ENCODE measurements at places on chromosomes 5 and 9.
A peak's percentile ranks its signal among the peaks of the same experiment; 100 is the strongest.

GRCh38 chr9:138028596-138028995 is 151.0 kb downstream of the CACNA1B start:
- DNase-seq, result no peak

GRCh38 chr9:131234799-131235479 is 41.4 kb downstream of the FAM78A start:
- no peak for DNase-seq

GRCh38 chr9:127569886-127570401 is 42.1 kb upstream of the STXBP1 start:
- no peak for DNase-seq

DNA sequence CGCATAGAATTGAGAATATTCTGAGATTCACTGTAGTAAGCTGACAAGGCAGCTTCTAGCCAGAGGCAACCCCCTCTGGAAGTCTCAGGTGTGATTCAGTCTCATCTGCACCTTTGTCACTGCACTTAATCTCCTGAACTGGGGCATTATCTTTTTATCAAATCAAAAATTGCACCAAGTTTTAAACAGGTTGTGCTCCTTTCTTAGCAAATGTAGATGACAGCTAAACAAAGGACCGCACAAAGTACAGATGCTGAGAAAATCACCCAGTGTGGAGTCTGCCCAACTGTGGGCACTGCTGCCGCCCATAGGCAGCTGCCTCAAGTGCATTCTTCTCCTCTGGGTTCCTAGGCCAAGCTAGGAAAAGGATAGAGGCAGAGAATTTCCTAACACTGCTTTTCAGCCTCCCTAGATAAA is 51.1 kb downstream of the STARD4 start:
- DNase-seq, result no peak

DNA sequence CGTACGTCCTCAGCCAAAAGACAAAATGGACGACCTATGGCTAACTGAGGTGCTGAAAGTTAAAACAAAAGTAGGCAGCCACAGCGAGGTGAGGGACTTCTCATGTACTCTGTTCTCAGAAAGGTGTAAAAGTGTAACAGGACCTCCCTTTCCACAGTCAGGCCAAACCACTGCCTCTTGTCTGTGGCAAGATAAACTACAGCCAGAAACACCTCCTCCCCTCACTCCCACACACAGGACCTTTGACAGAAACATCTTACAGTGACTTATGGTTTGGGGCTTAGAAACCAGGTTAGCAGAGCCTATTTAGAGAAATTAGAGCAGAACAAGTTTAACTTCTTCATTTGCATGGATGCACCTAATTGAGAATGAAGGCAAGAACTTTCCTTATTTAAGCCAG is 499.1 kb upstream of the GRIN3A start:
- no peak for DNase-seq

- DNase-seq, result peak; percentile 40
Measured at GRCh38 chr5:157516006-157516405, 56.0 kb downstream of the NIPAL4 start.

GRCh38 chr5:8135742-8136141 is 266.8 kb downstream of the MTRR start:
- no peak for DNase-seq

DNA sequence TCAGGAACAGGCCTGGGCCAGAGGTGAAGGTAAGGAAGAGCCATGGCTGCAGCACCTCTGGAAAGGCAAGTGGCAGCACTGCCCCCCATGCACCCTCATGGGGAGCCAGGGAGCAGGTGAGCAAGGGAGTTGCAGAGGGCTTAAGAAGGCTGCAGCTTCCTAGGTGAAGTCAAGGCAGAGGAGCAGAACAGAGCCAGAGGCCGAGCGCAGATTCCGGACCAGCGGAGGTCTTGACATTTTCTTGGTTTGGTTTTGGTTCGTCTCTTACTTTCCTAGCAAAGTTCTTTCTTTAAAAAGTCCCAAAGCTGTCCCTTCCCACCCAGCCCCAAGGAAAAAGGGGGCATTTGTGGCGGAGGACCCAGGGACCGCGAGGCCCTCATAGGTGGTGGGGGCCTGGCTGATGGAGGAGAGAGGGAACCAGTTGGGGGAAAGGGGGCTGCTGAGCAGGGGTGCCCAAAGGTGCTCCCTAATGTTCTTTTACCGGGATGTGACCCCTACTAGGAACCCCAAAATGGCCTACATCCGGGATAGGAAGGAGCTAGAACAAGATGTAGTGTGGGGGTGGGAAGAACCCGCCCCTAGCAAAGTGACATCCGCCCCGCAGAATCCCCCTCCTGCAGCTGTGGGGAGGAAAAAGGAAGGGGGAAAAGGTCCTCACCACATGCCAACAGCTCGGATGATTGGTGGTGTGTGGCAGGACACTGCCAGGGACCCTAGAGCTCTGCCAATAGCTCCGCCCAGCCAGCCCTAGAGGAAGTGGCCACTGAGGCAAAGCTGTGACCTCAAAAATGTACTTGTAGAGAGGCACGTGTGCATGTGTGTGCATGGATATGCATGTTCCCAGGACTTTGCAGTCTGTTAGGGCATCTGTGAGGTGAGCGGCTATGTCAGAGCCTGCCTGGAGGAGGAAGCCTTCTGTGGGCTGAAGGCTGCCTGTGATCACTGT is 914 bp upstream of the CD72 start:
- DNase-seq, result peak; percentile 39

DNA sequence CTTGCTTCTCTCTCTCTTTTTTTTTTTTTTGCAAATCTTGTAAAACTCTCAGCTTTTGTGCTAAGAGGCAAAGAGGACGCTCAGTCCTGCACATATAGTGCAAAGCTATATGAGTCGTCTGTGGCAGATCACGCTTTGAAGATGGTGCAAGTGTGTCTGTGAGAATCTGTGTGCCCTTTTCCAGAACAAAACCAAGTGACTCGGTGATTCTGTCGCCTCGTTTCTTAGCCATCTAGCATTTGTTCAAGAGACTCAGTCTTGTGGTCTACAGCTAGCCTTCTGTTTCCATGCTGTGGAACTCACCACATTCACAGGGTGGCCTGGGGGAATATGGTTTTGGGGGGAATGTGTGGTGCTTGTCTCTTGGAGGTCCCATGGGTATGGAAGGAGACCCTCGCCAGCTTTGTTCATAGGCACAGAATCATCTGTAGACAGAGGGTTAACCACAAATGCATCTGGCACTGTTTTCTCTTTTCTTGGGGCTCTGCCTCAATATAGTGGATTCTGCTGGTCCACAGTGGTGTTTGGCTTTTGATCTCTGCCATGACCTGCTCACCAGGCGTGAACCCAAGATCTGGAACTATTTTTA is 82.1 kb downstream of the C9orf152 start:
- no peak for DNase-seq

- no peak for DNase-seq
Measured at GRCh38 chr5:126023994-126024441, 399.2 kb upstream of the GRAMD2B start.

GRCh38 chr9:128391956-128392301 is 20.8 kb downstream of the URM1 start:
- no peak for DNase-seq

DNA sequence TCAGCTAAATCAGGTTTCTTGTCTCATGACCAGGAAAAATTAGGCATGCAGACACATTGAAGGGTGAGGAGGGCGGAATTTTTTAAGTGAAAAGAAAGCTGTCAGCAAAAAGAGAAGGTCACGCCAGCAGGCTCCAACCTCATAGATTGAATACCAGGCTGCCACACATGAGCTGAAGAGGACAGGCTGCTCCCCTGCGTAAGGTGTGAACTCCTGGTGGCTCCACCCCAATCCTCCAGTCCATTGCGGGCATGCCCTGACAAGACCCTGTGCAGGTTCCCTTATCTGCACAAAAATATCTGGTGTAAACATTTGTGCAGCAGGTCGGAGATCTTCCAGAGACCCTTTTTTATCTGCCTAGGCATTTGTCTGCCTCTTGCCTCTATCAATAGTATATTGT is 22.9 kb upstream of the TEX10 start:
- DNase-seq, result no peak

DNA sequence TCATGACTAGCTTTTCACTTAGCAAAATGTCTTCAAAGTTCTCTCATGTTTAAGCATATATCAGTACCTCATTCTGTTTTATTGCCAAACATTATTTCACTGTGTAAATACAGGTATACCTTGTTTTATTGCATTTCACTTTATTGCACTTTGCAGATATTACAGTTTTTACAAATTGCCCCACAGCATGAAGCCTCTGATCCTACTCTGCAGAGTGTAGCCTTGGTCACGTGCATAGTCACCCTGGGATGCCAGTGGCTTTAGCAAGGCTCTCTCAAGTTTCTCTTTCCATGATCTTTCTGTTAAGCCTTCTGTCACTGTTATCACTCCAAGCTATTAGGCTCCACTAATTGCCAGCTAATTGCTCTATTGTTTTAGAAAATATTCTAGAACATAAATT is 182.2 kb upstream of the GRIA1 start:
- DNase-seq, result no peak

DNA sequence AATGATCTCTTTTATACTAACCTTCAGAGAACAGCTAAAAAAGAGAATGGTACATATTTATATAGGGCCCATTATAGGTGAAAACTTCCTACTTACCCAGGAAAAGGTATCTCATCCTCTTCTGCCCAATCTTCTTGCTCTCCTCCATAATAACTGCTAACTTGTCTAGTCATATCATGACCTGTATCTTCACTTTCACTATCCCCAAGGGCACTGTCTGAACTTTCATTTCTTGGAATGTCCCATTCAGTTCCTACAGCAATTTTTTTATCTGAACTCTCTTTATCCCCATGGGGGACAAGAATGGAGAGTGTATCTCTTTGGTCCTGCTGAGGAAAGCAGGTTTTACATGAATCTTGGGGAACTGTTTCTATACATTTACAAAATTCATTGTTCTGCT is 36.4 kb upstream of the RAPGEF6 start:
- DNase-seq, result no peak

- DNase-seq, result no peak
Measured at GRCh38 chr5:124315741-124316415, 430.6 kb downstream of the ZNF608 start.

DNA sequence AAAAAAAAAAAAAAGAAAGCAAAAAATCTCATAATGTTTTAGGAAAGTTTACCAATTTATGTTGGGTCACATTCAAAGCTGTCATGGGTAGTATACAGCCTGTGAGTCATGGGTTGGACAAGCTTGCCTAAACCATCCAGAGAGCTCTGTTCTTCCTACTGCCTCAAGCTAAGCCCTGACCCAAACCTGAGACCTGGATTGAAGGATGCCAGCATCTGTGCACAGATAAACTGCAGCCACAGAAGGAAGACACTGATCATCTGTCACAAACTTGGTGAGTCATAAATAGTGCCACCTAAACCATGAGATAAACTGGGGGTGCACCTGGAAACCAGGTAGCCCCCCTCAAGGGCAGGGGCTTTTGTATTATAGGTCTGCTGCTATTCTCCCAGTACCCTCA is 31.0 kb downstream of the CSF2 start:
- DNase-seq, result no peak

DNA sequence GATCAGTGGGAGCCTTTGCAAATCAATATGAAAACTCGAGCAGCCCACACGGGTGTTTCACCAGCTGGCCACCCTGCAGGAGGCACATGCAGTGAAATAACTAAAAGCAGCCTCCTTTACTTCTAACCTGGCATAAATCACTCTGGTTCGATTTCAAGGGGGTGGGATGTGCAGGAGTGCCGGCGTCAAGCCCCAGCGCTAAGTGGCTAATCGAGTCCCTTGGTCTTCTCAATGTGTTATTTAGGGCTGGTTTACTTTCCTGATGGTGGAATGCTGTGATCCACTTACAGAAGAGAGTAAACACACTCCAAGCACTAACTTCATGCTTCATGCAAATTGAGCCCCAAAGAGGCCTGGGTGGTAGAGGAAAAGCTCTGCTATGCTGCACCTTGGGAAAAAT is 109.4 kb downstream of the TMEM174 start:
- no peak for DNase-seq

DNA sequence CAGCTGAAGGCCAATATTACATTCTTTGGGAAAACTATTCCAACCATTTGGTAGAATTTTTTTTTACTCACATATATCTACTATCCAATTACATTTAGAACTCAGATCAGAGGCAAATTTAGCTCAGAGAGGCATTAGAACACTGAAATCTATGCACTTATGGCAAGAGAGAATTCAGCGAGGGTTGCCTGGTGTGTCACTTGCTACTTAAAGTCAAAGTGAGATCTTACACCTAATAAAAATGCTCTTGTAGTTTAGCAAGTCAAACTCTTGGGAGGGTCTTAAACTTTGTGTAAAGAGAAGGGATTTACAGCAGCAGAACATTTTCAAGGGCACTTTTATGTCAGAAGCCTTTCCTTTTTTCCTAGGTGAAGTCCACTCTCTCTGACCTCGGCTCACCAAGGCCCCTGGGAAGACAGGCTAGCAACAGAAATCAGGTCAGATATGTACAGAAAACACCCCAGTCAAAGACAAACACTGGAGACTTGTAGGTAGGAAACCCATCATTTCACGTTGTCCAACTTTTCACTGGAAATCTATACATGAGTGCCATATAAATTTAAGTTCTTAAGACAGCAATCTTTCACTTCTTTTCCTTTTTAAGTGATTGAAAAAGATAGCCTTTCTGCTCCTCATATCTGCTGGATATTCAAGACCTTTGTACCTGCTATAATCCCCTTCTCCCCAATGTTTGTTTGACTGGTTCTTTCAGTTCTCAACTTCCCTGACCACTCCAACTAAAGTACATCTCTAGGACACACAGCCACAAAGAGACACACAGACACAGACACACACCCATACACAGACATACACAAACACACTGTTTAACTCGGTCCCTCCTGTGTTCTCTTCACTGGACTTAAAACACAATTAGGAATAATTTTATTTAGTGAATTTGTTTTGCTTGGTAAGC is 635.8 kb downstream of the PDE4D start:
- DNase-seq, result no peak

DNA sequence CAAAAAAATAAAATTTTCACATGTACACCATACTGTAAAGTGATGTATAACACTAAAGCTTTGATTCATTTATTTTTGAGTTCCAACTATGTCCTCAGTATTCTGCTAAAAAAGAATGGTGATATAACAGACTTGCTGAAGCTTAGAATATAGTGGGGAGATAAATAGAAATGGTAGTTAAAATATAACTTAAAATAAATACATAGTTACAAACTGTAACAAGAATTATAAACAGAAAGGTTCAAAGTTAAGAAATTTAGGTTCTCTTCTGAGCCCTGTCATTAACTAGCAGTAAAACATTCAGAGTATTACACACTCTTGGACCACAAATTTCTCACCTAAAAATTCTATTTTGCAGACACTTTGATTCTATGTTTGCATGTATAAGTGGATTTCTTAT is 392.1 kb downstream of the ANXA1 start:
- no peak for DNase-seq
